Common myeloid progenitor, CD34-positive (primary cell): ENCODE measurements at places on chromosomes 13 and 19.
A peak's percentile ranks its signal among the peaks of the same experiment; 100 is the strongest.

DNA sequence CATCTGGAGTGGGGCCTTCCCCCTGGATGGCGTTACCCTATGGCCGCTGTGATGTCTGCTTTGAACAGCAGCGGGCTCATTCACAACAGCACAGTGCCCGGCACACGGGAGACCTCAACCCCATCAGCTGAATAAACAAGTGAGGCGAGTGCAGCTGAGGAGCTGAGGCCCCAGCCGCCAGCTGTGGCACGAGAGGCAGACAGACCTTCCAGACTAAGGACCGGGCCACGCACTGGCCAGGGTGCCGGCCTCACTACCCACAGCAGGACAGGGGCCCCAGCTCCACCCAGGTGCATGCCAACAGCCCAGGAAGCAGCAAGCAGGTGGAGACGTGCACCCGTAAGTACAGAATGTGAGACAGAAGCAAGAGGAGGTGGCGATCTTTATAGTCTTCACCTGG, 39.6 kb downstream of the STK24 start:
- no peak for DNase-seq

- no peak for DNase-seq
Observed at GRCh38 chr19:38715555-38715954, 28.7 kb downstream of the CAPN12 start.

DNA sequence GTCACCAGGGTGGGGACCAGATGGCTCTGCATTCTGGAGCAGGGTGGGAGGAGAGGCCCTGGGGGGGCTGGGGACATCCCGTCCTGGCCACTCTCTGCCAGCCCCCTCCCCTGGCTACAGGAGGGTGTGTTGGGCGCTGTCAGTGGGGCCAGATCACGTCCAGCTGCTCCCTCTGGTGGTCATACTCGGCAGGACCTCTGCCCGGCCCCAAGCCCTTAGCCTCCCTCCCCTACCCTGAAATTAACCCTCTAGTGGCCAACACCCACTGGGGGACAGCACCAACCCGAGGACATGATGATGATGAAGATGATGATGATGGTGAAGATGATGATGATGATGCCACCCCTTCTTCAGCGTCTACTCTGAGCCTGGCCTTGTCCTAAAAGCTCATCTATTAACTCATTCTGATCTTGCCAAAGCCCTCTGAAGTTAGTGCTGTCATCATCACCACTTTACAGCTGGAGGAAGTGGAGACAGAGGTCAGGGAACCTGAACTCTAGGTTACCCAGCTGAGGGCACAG, 590 bp upstream of the LGI4 start:
- DNase-seq: peak; percentile 85

DNA sequence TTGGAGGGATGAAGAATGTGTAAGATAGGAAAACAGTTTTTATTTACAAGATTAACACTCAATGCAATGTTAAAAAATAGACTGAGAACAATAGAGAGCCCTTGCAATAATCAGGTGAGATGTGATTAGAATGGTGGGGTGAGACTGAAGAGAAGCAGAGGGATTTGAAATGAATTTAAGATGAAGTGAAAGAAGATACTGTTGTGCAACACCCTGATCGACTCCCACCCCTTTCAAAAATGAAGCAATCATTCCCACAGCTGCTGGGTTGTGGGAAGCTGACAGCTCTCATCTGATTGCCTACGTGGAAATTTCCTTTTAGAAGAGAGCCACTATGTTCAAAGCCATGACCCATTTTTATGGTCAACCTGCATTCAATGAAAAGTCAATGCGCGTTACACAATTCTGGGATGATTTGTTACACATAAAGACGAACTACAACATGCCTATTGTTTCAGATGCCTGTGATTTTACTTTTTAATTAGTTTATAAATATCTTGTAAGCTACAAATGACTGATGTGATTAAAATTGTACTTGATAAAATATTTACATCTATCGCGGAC, 1374.8 kb downstream of the PCDH9 start:
- no peak for DNase-seq

DNA sequence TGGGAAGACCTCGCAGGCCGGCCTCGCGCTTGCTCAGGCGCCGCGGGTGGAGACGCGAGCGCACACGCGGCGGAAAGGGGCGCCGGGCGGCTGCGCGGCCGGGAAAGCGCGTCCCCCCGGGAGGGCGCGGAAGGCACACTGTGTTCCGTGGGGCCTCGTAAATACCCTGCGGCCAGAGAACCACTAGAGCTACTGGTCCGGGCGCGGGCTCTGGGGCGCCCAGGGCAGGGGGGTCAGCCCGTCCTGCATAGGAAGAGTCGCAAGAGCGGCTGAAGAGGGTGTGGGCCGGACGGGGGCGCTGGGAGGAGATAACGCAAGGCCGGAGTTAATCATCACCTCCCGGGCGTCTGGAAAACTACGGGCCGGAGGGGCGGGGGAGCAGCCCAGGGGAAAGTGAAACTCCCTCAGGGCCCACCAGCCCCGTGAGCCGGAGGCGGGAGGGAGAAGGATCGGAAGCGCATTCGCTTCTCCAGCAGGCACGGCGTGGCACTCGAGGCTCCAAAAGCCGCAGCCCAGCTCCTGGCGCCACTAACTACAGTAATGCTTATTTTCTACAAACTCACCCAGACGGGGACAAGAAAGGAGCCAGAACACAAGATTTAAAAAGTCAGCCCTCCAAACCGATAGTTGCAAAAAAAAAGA, 1.1 kb upstream of the WBP4 start:
- peak; percentile 86 for DNase-seq

GRCh38 chr13:66154354-66154753, 1075.8 kb downstream of the PCDH9 start:
- no peak for DNase-seq

DNA sequence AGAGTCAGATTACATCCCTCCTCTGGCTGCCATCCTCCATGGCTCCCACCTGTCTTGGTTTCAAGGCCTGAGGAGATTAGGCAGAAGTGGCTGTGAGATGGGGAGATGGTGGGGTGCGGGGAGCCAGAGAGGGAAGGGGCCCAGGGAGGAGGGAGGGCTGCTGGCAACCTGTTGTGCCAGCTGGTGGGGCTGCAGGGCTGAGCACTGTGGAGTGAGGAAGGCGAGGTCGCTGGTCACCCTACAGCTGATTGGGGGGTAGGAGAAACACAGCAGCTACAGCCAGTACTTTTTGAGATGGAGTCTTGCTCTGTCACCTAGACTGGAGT, 48.3 kb downstream of the CD320 start:
- no peak for DNase-seq

GRCh38 chr19:1672038-1672768, 19.8 kb upstream of the TCF3 start:
- DNase-seq: peak; percentile 73

- peak; percentile 13 for DNase-seq
Observed at GRCh38 chr19:5436106-5436947, 18.9 kb upstream of the ZNRF4 start.

DNA sequence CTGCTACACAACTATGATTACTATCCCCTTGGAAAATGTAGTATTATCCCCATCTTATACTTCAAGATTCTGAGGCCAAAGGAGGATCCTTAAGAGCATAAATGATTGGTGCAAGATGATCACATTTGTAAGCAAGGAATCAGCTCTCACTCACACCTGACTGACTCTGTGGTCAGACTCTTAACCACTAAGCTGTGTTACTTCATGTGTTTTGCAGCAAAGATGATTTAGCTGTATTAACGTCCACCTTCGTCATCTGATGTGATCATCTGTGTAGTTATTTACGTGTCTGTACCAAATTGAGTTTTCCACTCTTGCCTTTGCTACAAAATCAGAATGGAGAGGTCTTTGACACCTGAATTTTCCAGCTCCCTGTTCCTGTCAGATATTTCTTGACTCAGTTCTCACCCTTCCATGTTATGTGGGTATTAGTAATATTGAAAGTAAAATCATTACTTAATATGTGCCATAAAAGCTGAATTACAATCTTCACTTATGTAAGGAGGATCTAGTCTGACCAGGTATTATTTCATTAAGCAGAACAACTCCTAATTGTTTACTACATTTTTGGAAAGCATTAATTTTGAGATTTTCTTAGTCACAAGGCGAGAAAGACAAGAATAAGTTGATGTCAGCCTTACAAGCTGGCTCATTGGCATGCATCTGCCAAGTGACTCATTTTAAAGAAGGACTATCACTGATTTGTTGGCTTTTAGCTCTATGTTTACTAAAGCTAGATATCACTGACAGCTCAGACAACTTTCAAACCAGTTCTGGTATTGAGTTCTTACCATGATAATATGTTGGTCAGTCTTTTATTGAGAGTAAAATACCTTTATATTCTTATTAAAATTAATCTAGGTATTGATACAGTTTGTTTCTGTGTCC, 1279.8 kb upstream of the PCDH9 start:
- no peak for DNase-seq

- DNase-seq: no peak
Observed at GRCh38 chr13:48110132-48110868, 15.4 kb upstream of the MED4 start.

- DNase-seq: no peak
Observed at GRCh38 chr19:29324291-29324680, 111.3 kb upstream of the UQCRFS1 start.

DNA sequence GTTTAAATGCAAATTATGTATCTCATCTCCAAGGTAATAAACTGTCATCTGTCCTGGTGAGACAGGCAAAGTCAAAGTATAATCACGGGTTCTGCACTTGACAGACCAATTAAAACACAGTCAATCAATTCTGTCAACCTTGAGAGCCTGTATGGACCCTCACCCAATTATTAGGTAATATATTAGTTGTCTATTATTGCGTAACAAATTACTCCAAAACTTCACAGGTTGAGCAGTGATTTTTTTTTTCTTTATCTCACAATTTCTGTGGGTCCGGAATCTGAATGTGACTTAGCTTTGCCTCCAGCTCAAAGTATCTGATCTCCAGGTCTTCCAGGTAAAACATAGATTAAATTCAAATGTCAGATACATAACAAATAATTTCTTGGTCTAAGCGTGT, 707.4 kb upstream of the ARGLU1 start:
- no peak for DNase-seq

- DNase-seq: no peak
Observed at GRCh38 chr13:21932996-21933395, 262.1 kb downstream of the FGF9 start.

DNA sequence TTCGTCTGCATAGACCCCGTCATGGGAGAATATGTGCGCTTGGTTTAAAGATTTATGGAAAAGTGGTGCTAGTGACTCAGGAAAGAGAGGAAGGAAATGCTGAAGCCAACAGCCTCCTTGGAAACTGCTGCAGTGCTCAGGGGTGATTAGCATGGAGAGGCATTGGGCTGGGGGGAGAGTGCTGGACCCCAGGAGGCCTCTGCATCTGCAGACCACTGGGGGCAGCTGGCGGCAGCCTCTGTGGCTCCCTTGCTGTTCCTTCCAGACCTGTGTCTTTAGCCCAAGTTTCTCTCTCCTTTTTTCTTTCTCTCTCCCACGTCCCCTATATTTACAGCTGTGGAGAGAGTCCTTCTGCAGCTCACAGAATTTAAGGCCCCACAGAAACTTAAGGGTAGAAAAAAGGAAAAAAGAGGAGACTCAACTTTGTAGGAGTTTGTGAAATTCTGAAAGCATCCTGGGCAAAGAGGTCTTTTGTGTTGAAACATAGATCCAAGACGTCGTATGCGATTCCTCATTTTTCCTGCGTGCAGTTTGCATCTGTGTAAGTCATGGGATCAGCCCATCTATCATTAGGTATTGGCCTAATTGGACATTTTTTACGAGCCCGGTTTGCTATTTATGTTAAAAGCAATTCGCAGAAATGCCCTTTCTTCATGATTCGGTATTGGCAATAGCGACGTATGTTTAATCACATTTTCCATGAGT, 116.2 kb upstream of the ZNF536 start:
- DNase-seq: no peak

DNA sequence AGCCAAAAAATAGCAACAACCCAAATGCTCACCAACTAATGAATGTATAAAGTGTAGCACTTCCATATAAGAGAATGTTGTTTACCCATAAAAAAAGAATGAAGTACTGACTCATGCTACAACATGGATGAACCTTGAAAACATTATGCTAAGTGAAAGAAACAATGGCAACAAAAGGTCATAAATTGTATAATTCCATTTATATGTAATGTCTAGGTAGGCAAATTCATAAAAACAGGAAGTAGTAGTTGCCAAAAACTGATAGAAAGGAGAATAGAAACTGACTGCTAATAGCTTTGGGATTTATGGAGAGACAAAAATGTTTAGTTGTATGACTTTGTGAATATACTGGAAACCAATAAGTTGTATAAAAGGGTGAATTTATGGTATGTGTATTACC, 21.6 kb downstream of the MYCBP2 start:
- peak; percentile 61 for DNase-seq

GRCh38 chr19:30895946-30896345, 453.3 kb downstream of the TSHZ3 start:
- peak; percentile 42 for DNase-seq

GRCh38 chr13:113469582-113469981, 16.3 kb upstream of the ADPRHL1 start:
- no peak for DNase-seq

DNA sequence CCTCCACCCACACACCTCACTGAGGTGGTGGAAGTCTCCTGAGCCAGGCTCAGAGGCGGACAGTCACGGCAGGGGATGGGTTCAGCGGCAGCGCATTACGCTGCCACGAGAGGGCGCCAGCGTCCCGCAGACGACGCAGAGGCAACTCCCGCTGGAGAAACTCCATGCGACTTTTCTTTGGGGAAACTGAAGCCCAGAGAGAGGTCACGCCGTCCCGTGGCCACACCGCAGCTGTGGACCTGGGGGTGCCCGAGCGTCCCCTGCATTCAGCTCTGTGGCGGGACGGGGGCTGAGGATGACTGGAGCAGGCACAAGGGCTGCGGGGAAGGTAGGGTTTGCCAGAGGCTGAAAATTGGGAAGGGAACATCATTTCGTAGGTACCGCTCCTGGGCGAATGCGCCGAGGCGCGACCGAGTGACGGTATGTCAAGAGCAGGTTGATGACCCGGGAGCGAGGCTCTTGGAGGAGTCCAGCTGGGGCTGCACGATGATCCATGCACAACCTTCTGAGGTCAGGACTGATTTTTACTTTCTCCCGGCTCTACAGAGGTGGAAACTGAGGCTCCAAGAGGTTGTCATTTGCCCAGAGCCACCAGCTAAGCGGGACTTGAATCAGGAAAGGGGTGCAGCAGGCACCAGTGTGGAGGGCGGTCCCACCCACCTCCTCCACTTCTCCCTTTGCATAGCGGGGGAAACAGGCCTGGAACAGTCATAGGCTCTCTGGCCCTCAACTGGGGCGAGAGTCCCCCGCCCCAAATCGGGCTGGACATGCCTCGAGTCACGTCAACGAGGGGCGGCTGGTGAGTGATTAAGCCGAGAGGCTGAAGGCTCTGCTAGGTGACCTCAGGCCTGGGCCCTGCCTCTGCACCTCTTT, 690 bp upstream of the ARRDC2 start:
- peak; percentile 70 for DNase-seq

- DNase-seq: no peak
Observed at GRCh38 chr19:50401605-50402450, 16.9 kb upstream of the SPIB start.
